ENCODE measurements at places on chromosomes 4 and X.

- no peak for DNase-seq
Observed at GRCh38 chr4:85836588-85837438, 361.9 kb downstream of the ARHGAP24 start.

GRCh38 chrX:76155786-76156185 lies 17.1 kb upstream of the PBDC1 start:
- no peak for DNase-seq

DNA sequence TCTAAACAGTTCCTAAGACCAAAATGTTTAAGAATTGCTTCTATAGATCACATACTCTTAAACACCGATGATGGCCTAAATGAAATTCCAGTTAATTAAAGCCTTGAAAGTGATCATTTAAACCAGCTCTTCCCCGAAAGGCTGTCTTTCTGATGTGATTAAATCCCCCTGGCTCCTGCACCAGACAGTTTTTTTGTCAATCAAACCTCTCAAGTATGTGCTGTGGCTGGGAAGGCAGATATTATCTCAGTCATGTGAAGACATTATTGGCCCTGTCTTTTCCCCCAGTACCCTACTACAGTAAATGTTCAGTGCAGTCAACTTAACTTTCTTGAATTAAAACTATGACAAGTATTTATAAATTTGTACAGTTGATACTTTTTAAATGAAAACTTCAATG lies 121.0 kb upstream of the MYOZ2 start:
- DNase-seq = no peak

GRCh38 chrX:15430584-15430983 lies 46.4 kb upstream of the VEGFD start:
- no peak for DNase-seq

DNA sequence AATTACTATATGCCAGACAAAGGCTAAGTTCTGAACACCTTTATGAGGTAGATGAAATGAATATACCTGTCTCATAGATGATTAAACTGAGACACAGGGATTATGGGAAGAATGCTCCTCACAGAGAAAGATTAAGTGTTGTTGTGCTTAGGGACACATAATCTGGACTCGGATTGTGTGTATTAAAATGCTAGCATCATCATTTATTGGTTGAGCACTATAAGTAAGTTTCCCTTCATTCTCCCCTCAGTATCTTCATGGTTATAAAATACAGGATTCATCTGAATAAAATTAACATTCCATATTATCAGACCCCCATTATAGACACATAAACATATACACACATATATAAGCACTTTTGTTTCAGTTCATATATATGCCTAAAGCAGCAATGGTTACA lies 463.5 kb downstream of the PPP4R3C start:
- DNase-seq = no peak

DNA sequence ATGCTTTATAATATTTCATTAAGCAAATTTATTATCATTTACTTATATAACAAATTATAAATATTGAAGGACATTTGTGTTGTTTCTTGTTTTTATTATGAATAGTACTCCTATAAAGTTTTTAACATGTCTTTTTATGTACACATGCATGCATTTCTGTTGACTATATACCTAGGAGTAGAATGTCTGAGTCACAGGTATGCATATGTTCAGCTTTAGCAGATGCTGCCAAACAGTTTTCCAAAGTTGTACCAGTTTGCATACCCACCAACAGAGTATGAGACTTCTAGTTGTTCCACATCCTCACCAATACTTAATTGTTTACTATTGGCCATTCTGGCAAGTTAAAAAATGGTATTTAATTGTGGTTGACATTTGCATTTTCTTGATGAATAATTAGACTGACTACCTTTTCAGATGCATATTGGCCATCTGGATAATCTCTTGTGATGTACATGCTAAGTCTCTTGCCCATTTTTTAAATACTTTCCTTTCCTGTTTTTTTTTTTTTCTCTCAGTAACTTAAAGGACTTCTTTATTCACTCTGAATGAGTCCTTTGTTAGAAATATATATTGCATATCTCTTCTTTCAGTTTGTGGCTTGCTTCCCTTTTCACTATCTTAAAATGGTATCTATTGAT lies 132.2 kb upstream of the TRIM2 start:
- no peak for DNase-seq

DNA sequence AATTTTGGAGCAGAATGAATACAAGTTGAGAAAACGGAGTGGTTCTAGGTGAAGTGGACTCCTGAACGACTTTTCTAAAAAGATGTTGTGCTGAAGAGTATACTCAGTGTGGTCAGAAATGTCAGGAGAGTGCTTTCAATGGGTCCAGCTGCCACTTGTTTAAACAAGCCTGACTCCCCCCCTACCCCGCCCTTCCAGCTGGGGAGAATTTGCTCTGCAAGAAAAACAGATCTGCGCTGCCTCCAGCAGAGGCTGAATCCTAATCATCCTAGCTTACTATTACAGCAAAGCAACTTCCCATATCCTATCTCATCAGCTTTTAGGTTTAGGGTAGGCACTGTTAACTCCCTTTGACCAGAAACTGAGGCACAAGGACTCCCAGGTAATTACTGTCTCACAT lies 1.9 kb downstream of the MAP3K15 start:
- no peak for DNase-seq

GRCh38 chr4:25190407-25190806 lies 30.2 kb upstream of the SEPSECS start:
- DNase-seq = no peak

DNA sequence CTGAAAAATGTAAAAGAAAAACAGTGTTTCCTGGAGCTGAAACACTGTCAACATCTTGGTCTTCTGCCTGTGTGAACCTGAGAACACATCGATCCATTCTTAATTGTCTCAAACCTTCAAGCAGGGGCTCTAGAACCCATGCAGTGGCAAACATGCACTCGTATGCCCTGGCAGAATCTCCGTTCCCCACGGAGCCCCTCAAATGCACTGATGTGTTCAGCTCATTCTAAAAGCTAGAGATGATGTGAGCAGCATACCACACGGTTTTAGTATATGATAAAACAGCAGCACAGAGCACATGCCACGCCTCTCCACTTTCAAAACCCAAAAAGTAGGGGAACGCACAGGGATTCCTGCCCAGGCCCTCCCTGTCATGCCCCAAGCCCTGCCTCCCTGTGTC lies 44.9 kb downstream of the ZFYVE28 start:
- no peak for DNase-seq

DNA sequence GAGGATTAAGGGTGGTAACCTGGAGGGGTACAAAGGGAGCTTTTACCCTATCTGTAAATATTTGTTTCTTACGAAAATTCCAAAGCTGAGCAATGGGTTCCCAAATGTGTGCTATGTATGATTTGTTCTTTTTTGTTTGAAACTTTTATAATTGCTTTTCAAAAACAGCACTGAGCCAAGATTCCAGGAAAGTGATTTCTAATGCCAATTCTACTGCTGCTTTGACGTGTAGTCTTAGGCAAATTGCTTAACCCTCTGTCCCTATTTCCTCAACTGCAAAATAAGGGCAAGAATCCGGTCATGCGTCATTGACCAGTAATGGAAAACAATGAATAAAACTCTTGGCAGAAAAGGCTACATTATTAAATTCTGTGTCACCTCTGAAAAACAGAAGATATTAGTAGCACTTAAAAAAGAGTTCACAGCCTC lies 454.7 kb downstream of the IL15 start:
- no peak for DNase-seq

- DNase-seq = no peak
Observed at GRCh38 chr4:38787693-38788092, 4.9 kb upstream of the TLR10 start.
